Ascending aorta (tissue), 2 donors: ENCODE measurements at places on chromosomes 5 and 9. TPM values are rescaled to one million over a fixed set of nuclear protein-coding genes. Genes with fewer than 3 reads are reported as not detected.

Gene ITK
- total RNA-seq: 0.43 TPM

Gene EPB41L4A
- total RNA-seq: 9.4 TPM

Gene SMIM15
- total RNA-seq: 22.4 TPM

GRCh38 chr5:165981671-165982070, 2309.8 kb upstream of the WWC1 start:
- no peak overlapping the region for H3K4me3 ChIP-seq
- no peaks in the 10 kb centered on the region for H3K4me1 ChIP-seq
- H3K27ac ChIP-seq: no peak overlapping the region

- H3K36me3 ChIP-seq: no peaks in the 10 kb centered on the region
- no peak overlapping the region for H3K27ac ChIP-seq
- no peaks in the 10 kb centered on the region for H3K27me3 ChIP-seq
- no peaks in the 10 kb centered on the region for H3K4me1 ChIP-seq
- H3K4me3 ChIP-seq: no peak overlapping the region
These were observed 152.8 kb upstream of the LHFPL2 start for GRCh38 chr5:78801413-78801812.
